ENCODE measurements at places on chromosomes 1 and 21. TPM values are rescaled to one million over a fixed set of nuclear protein-coding genes. Genes with fewer than 3 reads are reported as not detected.

The SPRR2G gene
- not detected for total RNA-seq

The LRRN2 gene
- 0.27 TPM for total RNA-seq

The ARHGAP29 gene
- not detected for total RNA-seq

The LRRC39 gene
- 3.1 TPM for total RNA-seq

The CRABP2 gene
- 3.0 TPM for total RNA-seq

The ZNF683 gene
- total RNA-seq, result 38.2 TPM

The ADGRL4 gene
- not detected for total RNA-seq

The RNU1-4 gene
- 2,937 TPM for total RNA-seq

The C1orf167 gene
- not detected for total RNA-seq

The ETV3L gene
- not detected for total RNA-seq

DNA sequence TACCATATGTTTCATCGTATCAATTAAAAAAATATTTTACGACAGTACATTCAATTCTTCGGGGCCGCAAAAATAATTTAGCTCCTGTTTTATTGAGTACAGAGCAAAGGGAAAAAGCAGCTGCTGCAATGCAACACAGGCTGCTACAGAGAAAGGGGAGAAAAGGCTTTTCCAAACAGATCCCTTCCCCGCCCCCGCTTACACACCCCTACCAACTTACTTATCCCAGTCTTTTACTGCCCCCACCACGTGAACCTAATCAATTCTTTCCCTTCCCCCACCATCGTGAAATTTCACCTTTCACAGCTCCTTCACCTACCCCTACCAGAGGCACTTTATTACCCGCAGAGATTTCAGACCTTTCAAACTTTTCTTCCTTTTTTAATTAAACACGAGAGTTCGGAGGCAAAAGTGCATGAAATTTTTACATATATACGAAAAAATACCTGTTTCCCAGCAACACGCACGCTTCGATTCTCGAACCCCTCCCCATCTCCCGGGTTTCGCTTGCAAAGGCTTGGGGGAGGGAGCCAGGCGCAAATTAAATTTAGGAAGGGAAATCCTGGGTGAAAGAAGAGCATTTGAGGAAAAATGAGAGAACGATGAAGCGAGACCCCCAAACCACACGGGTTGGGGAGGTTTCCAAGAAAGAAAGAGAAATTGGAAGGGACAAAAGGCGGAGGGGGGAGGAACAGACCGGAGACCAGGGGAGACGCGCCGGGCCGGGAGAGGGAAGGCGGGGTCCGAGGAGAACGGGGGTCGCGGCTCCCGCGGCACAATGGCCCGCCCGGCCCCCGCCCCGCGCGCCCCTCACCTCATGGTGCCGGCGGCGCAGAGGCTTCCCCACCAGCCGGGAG, 823 bp downstream of the ENAH start:
- DNase-seq, result no peak
- H3K27me3 ChIP-seq, result peaks cover 39% of the 10 kb centered on the region
- H3K4me1 ChIP-seq, result peaks cover 15% of the 10 kb centered on the region

DNA sequence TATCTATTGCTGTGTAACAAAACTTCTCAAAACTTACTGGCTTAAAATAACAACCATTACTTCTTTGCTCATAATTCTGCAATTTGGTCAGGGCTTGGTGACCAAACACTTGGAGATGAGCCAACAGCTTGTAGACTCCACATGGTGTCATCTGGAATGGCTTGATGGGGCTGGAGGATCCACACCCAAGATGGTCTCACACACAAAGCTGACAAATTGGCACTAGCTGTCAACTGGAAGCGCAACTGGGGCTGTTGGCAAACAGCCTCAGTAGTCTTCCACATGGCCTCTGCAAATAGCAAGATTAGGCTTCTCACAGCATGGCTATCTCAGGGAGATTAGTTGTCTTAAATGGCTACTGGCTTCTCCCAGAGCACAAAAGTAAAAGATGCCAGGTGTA, 27.1 kb upstream of the MTF2 start:
- peaks cover 5% of the 10 kb centered on the region for H3K27me3 ChIP-seq
- DNase-seq, result no peak
- no peak overlapping the region for H3K27ac ChIP-seq

GRCh38 chr21:16438761-16439160, 709.0 kb downstream of the USP25 start:
- H3K36me3 ChIP-seq, result no peaks in the 10 kb centered on the region
- no peak overlapping the region for H3K27ac ChIP-seq
- no peaks in the 10 kb centered on the region for H3K27me3 ChIP-seq
- H3K4me3 ChIP-seq, result no peak overlapping the region
- no peaks in the 10 kb centered on the region for H3K4me1 ChIP-seq

DNA sequence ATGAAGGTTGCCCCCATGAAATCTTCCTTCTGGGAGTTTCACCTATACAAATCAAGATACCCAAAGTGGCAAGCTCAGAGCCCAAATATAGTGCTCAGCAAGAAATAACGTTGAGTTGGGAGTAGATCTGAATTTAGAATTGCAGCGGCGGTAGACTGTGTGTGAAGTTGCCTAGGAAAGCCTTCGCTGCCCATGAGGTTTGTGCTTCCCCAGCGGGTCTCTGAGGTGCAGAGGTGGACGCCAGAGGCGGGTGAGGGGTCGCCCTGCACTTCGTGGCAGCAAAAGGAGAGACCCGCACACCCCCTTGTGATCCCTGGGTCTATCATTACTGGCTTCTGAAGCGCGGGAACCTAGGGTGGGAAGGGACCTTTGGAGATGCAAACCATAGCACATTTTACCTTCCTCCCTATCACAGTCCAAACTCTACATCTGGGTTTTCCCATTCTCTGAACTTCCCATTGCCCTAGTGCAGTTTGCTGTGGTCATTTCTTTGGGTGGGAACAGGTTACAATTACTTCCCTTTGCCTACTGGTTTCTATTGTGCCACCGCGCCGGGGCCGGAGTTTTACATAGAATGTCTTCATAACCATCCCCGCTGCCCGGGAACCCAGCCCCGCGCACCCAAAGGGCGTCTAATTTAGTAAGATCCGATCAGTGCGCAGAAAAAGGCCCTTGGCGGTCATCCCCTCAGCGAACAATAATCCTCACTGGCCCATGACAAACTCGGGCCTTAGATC, 5.2 kb downstream of the TBX15 start:
- no peaks in the 10 kb centered on the region for H3K36me3 ChIP-seq
- peaks cover 4% of the 10 kb centered on the region for H3K4me1 ChIP-seq
- H3K27ac ChIP-seq, result no peak overlapping the region
- no peak overlapping the region for H3K4me3 ChIP-seq
- peaks cover 72% of the 10 kb centered on the region for H3K27me3 ChIP-seq

GRCh38 chr1:232302376-232303221, 327.3 kb downstream of the SIPA1L2 start:
- no peak for DNase-seq
- H3K27ac ChIP-seq, result no peak overlapping the region
- H3K4me1 ChIP-seq, result no peaks in the 10 kb centered on the region
- no peaks in the 10 kb centered on the region for H3K36me3 ChIP-seq
- no peaks in the 10 kb centered on the region for H3K27me3 ChIP-seq

DNA sequence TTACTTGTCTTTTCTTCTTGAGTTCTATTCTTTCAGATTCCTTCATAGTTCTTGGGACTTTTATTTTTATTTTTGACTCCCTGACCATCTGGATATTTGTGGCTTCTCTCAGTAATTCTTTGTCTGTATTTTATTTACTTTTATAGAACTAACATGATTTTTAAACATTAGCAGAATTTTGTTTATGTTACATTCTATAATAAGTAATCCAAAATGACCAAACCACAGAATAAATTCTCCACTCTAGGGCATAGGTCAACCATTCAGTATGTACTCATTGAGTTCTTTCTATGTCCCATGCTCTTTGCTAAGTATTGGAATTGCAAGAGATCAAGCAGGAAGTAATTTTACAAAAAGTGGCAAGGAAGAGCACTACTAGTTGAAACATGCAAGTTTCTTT, 969.0 kb downstream of the TTLL7 start:
- H3K27me3 ChIP-seq, result no peaks in the 10 kb centered on the region
- DNase-seq, result no peak
- no peaks in the 10 kb centered on the region for H3K4me1 ChIP-seq
- H3K27ac ChIP-seq, result no peak overlapping the region
- H3K4me3 ChIP-seq, result no peak overlapping the region

GRCh38 chr1:62058956-62059355, 135.7 kb upstream of the L1TD1 start:
- DNase-seq, result no peak
- H3K27ac ChIP-seq, result no peak overlapping the region
- H3K27me3 ChIP-seq, result no peaks in the 10 kb centered on the region
- no peaks in the 10 kb centered on the region for H3K36me3 ChIP-seq

DNA sequence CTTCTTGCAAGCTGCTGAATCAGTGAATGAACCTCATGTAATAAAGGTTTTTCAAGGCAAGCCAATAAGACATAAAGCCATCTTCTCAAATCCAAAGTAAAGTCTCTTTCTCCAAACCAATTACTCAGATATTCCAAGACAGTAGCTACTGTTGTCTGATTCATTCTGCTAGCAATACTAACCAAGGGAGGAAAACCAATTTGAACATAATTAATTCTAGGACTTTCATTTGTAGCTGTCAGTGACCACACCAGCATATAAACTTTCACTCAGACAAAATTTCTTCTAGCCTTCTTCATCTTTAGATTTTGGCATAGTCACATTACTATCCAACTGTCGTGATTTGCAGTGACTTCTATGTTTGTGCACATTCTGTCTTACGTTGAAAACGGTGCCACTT, 10.5 kb upstream of the INTS3 start:
- no peaks in the 10 kb centered on the region for H3K36me3 ChIP-seq
- H3K27me3 ChIP-seq, result no peaks in the 10 kb centered on the region
- H3K4me3 ChIP-seq, result no peak overlapping the region
- H3K4me1 ChIP-seq, result no peaks in the 10 kb centered on the region
- H3K27ac ChIP-seq, result no peak overlapping the region

DNA sequence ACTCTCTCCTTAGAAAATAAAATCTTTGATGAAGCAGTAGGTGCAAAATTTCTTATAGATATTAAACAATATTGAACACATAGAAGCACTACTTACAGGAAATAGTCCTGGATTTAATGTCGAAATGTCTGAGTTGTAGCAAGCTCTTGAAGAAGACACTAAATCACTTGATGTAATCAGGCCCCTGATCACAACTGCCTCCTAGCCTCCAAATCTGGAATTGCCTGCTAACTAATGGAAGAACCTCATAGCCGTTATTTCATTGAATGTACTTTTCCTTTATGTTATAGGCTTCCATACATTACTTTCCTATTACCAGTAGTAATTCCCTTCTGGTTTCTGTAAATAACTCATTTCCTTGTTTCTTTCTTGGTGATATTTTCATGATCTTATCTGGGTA, 675.7 kb upstream of the CHRM3 start:
- H3K27me3 ChIP-seq, result no peaks in the 10 kb centered on the region
- no peaks in the 10 kb centered on the region for H3K36me3 ChIP-seq
- H3K4me1 ChIP-seq, result no peaks in the 10 kb centered on the region
- no peak overlapping the region for H3K4me3 ChIP-seq
- DNase-seq, result no peak
- no peak overlapping the region for H3K27ac ChIP-seq

DNA sequence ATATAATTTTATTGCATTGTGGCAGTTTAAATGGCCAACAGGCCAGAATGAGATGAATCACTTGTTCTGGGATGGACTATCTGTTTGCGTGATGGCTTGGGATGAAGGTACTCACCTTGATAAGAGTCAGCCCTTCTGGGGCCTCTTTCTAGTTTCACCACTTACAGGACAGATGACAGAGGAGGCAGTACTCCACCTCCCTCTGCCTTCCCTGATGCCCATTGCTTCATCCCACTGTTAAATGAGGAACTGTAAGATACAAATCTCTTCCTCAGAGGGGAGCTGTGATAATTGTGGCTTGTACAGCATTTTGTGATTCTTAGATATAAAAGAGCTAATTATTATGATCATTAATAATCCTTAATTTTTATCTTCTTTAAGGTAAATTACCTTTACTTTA, 3.7 kb upstream of the TCHH start:
- H3K27me3 ChIP-seq, result peaks cover 32% of the 10 kb centered on the region
- no peaks in the 10 kb centered on the region for H3K4me1 ChIP-seq
- H3K4me3 ChIP-seq, result no peak overlapping the region
- no peak for DNase-seq
- no peaks in the 10 kb centered on the region for H3K36me3 ChIP-seq

- no peaks in the 10 kb centered on the region for H3K27me3 ChIP-seq
- peaks cover 16% of the 10 kb centered on the region for H3K36me3 ChIP-seq
- DNase-seq, result peak; percentile 28
Measured at GRCh38 chr1:230979952-230980351, 1.1 kb downstream of the ARV1 start.

GRCh38 chr1:14173598-14173997, 424.9 kb upstream of the KAZN start:
- H3K36me3 ChIP-seq, result no peaks in the 10 kb centered on the region
- no peak overlapping the region for H3K4me3 ChIP-seq
- no peak for DNase-seq
- no peaks in the 10 kb centered on the region for H3K27me3 ChIP-seq
- H3K4me1 ChIP-seq, result no peaks in the 10 kb centered on the region
- no peak overlapping the region for H3K27ac ChIP-seq

GRCh38 chr1:226973898-226974543, 33.9 kb downstream of the COQ8A start:
- peaks cover 8% of the 10 kb centered on the region for H3K36me3 ChIP-seq
- H3K27me3 ChIP-seq, result no peaks in the 10 kb centered on the region
- no peak overlapping the region for H3K27ac ChIP-seq
- H3K4me1 ChIP-seq, result no peaks in the 10 kb centered on the region
- H3K4me3 ChIP-seq, result no peak overlapping the region
- DNase-seq, result no peak

DNA sequence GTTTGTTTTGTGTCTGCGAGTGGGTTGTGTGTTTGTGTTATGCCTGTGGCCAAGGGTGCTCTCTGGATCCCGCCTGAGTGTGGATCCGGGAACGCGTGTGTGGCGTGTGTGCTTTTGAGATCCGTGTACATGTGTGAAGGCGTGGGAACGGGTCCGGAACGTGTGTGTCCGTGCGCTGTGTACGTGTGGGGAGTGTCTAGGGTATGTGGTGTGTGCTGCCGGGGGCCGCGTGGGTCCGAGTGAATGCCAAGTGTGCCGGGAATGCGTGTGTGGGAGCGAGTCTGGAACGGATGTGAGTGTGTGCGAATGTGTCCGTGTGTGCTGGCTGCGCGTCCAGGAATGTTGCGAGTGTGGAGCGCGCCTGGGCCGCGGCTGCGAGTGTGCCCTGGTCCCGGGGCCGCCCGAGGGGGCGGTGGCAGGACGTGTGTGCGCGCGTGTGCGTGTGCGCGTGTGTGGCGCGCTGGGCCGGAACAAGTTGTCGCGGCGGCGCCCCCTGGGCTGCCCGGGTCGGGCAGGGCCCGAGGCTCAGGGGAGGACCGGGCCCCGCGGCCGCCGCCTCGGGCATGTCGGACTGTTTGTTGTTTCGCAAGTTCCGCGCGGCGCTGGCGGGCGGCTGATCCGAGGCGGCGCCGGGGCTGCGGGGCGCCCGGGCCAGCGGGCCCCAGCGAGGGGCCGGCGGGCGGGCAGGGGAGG, 953 bp downstream of the PTPRU start:
- DNase-seq, result peak; percentile 45
- no peaks in the 10 kb centered on the region for H3K36me3 ChIP-seq
- peak overlapping the region; percentile 1 for H3K4me3 ChIP-seq

DNA sequence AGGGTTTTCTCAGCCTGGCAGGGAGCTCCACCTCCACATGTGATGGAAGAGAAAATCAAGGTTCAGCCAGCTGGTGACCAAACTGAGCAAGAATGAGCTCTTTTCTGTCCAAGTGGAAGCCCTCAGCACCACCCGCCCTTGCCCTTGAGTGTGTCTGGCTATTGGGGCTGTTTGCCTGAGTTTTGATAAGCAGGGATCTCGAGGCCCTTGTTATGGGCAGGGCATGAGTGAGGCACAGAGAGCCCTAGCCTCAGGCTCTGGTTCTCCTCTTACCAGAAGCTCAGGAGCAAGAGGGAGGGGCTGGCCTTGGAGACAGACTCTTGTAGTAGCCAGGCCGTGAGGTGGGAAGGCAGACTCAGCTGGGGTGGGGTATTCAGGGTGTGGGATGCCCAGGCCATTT, 37.5 kb upstream of the ARF1 start:
- H3K4me3 ChIP-seq, result no peak overlapping the region
- no peak for DNase-seq
- H3K4me1 ChIP-seq, result no peaks in the 10 kb centered on the region
